ENCODE measurements at places on chromosomes 3 and 15.

DNA sequence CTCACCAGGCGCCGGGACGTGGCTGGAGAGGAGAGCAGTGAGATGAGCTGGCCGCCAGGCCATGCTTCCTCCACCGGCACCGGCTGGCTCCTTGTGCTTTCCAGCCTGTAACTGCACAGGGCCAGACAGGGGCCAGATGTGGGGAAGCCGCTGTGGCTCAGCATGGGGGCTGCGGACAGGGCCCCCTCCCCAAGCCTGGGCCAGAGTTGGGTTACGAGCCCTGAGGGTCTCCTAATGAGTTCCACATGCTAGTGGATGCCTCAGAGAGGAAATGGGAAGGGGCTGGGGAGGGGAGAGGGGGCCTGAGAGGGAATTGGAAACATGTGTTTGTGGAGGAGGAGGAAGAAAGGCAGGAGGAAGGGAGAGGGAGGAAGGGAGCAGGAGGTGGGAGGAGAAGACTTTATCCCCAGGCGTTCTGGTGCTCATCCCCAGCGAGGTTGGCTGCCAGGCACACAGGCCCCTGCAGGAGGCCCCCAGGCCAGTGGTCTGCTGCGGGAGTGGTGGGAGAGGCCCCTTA, 11.7 kb upstream of the DUSP7 start:
- DNase-seq, result no peak

GRCh38 chr3:7696320-7696719, 805.3 kb upstream of the LMCD1 start:
- no peak for DNase-seq

- DNase-seq, result no peak
Observed at GRCh38 chr3:5568451-5568850, 380.9 kb downstream of the EDEM1 start.

DNA sequence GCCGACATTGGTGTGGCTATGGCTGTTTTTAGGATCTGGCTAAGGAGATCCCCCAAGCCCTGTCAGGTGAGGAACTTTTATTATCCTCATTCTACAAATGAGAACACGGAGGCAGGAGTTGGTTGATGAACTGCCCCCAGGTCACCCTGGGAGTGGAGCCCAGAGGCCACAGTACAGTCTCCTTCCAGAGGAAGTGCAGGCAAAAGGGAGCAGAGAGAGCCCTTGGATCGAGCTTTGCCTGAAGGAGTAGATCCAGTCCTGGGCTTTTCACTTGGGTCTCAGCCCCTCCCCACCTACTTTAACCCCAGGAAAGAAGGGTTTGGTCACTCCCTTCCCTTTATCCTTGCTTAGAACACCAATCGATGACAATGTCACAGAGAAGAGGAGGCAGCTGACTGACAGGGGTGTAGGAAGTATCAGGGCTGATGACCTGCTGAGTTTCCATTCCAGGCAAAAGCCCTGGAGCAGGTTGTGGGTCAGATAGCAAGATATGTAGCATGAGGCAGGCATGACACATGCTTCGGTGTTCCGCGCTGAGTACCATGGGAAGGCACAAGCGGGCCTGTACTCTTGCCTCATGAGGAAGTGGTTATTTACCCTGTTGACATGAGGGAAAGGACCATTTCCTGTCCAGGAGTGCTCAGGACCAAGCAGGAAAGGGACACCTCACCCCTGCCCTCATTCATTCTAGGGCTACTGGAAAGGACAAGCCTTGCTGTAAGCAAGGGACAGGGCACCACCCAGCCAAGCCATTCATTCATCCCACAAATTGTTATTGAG, 5.8 kb upstream of the PLA2G4D start:
- no peak for DNase-seq

- DNase-seq, result no peak
Observed at GRCh38 chr3:73484656-73485248, 140.0 kb downstream of the PDZRN3 start.

- DNase-seq, result no peak
Observed at GRCh38 chr3:55668359-55668758, 181.3 kb upstream of the WNT5A start.

DNA sequence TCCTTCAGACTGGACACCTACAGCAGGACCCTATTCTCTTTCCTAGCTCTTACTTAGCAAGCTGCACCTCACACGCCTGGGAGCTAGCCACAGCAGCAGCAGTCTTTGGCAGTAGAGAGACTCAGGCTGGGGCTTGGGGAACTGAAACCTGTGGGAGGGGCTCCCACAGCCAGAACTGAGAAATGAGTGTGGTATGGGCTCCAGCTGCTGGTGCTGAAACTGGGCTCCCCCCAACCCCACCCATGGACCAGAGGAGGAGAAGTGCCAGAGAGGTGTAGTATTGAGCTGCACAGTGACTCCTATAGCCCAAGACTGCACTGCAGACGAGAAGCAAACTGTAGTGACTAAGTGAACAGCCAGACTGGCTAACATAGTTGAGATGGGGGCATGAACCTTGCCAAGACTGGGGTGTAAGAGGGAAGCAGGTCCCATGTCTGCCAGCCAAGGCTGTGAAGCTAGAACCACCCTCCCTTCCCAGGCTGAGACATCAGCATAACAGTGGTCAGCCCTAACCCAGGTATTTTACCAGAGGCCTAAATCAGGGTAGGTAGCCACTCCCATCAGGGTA, 62.5 kb downstream of the MYO5A start:
- no peak for DNase-seq

- no peak for DNase-seq
Observed at GRCh38 chr3:117305681-117306080, 596.1 kb downstream of the TUSC7 start.

GRCh38 chr3:141306922-141307321, 61.4 kb upstream of the ZBTB38 start:
- DNase-seq, result no peak

GRCh38 chr3:141126661-141127343, 75.7 kb downstream of the SPSB4 start:
- no peak for DNase-seq

DNA sequence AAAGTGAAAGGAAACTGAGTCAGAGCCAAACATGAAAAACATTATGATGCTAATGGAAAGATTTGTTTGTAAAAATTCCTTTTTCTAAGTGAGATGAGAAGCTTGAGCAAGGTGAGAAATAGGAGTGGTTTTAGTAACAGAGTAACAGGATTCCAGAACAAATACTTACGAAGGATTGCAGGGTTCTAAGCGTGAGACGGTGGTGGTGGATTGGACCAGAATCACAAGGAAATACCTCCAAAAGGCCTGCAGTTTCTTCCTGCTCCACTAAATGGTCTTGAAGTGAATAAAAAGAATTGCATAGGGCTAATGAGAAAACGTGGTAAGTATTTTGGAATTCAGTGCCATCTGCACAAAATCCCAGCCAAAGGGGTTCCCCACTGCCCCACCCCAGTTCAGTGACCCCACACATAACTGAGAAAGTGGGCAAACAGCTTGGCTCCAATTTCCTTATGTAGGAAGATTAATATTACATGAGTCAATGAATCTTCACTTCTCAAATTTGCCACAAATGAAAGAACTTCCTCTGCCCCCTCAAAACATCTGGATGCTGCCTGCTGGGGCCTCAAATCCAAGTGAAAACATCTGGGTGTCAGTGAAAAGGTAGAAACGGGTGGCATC, 283.8 kb upstream of the NR2F2 start:
- DNase-seq, result no peak

DNA sequence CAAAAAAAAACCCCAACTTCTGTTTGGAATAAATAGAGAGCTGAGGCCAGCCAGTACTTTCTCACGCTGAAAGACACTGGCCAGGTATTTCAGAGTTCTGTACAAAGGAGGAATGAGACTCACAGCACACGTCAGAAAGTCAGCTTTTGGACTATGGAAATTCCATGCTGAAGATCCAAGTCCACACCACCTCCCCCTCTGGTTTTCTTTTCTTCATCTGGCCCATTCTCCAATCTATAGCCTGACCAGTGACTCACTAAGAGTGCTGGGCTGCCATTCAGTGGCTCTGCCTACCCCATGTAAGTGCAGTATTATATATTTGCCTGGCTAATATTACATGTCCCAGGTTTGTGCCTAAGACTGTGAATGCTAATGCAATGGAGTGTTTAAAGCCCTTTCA, 13.9 kb downstream of the BOC start:
- DNase-seq, result no peak

DNA sequence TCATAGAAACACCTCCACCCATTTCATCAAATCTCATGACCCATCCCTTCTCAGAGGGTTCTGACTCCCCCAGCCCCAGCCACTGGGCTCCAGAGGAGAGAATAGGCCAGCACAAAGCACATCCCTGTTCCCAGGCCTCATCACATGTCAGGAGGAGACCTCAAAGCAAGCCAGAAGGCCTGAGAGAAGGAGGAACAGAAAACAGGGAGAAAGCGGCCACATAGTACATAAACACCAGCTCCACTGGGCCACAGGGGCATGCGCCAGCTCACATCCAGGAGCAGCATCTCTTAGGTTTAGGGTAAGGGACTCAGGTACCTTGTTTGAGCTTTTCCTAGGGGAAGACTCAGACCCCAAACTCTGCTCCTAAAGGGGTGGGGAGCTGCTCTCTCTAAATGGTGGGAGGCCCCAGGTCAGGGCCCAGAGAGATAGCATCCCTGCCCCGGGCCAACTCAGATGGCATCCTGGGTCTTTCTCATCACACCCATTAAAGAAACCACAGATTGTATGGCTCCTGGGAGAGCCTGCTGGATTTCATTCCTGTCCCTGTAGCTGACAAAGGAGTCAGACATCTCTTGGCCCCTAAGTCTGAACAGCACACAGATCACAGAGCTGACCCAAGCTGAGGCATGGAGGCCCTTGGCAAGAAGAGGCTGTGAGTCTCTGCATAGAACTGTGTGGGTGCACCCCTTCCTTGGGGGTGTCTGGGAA, 2.5 kb downstream of the SHF start:
- DNase-seq, result no peak

- peak; percentile 76 for DNase-seq
Observed at GRCh38 chr3:195896361-195897080, 11.8 kb downstream of the TNK2 start.

- DNase-seq, result no peak
Observed at GRCh38 chr3:196238612-196239560, 22.6 kb downstream of the SLC51A start.

GRCh38 chr3:98763819-98764418, 779 bp downstream of the ST3GAL6 start:
- no peak for DNase-seq

DNA sequence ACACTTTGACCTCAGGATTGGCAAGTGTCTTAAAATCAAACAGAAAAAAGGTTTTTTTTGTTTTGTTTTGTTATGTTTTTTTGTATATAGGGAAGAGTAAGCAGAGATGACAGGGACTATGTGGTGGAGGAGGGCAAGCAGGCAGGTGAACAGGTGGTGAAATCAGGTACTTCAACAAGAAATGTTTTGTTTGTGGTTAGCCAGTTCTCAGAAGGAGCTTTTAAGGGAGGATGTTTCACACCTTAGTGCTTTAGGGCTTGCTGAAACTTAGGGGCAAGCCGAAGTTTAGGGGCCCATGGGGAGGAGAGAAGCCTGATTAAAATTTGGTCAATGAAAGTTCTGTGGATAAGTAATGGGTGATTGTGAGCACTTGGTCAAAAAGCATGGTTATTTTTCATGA, 370.7 kb upstream of the SLCO3A1 start:
- DNase-seq, result no peak

DNA sequence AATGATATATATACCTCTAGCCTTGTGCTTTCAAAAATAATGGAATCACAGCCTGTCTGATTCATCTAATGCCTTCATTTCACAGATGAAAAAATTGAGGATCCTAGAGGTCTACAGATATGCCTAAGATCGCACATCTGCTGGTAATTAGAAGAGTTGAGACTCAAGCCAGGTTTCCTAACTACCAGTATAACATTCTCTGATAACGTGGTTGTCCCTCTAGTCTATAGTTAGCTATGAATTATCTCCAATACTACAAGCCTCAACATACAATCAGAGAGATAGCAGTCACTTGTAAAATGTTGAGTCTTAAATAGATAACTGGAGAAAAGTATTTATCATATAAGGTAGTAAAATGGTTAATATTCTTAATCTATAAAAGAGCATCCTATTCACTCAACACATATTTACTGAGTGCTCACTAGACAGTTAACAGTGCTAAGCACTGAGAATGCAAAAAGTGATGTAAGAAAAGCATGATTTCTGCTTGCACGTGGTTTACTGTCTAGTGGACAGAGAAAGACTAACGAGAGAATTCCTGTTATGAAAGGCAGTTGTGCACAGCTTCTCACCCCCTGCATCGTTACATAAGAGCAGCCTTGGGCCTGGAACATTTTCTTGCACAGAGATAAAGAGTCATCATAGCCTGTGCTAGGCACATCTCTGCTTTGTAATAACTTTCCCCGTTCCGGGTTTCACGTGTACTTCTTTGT, 4.9 kb upstream of the ENTPD3 start:
- no peak for DNase-seq

DNA sequence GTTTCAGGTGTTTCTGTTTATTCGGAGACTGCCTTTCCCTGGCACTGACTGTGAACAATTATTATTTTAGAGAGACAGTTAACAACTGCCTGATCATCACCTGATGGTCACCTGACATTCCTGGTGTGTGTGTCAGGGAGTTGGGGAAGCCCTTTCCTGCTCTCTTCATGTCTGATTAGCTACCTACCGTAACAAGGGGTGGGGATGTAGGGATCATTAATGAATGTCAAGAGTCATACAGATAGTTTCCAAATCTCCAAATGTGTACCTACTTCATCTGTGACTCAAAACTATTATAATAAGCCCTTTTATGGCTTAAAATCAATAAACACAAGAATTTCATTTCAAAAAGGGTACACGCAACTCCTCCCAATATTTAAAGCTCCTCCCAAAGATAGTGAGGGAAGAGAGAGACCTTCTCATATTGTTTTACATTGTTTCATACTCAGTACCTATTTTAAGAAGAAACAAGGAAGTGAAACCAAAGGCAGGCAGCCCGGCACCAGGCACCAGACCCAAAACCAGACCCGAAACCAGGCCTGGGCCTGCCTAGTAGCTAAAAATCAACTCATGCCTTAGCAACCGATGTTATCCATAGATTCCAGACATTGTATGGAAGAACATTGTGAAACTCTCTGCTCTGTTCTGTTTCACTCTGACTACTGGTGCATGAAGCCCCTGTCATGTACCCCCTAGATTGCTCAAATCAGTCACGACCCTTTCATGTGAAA, 844.9 kb upstream of the ALCAM start:
- DNase-seq, result no peak

DNA sequence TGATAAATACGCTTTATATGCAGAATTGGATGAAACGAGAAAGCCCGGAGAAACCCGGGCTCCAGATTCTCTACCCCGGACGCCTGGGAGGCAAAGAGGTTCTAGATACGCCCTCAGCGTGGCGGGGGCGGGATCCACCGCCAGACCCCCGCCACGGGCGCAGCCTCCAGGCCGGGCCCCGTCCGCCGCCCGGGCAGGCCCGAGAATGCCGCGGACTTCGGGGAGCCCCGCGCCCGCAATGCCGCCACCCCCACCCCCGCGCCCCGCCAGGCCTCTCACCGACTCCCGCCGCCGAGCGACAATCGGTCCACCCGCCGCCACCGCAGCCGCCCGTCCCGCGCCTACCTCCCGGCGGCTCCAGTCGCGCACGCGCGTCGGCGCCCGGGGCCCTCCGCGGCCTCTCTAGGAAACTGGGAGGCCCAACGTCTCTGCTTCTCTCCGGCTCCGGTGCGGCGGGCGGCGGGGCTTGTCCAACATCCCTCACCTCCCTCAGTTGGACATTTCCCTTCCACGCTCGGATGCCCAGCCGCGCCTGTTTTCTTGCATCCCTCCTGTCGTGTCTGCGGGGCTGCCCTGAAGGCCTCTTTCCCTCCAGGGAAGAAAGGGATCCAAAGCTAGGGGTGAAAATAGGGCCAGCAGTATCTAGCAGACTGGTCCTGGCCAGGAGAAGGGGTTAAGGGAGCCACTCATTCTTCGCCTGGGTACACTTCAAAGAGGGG, at the start of gene ZNF445:
Gene ZNF445 (minus strand): TSS at position 359 of the 719 bp plus-strand sequence. CDS start 22,121 bp downstream, outside the sequence.
- no peak for DNase-seq

- no peak for DNase-seq
Observed at GRCh38 chr3:121637922-121638321, 22.8 kb downstream of the HCLS1 start.

GRCh38 chr3:20258371-20258770, 72.4 kb upstream of the SGO1 start:
- no peak for DNase-seq
